ENCODE measurements at places on chromosomes 3 and 15.

DNA sequence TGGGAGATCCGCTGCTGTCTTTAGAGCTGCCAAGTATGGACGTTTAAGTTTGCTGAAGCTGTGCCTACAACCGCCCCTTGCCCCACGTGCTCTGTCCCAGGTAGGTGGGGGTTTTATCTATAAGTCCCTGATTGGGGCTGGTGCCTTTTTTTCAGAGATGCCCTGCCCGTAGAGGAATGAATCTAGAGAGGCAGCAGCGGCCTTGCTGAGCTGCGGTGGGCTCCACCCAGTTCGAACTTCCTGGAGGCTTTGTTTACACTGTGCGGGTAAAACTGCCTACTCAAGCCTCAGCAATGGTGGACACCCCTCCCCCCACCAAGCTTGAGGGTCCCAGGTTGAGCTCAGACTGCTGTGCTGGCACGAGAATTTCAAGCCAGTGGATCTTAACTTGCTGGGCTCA lies 83.4 kb upstream of the FGF7 start:
- no peak for DNase-seq

GRCh38 chr15:97401195-97401594 lies 559.3 kb upstream of the ARRDC4 start:
- no peak for DNase-seq

DNA sequence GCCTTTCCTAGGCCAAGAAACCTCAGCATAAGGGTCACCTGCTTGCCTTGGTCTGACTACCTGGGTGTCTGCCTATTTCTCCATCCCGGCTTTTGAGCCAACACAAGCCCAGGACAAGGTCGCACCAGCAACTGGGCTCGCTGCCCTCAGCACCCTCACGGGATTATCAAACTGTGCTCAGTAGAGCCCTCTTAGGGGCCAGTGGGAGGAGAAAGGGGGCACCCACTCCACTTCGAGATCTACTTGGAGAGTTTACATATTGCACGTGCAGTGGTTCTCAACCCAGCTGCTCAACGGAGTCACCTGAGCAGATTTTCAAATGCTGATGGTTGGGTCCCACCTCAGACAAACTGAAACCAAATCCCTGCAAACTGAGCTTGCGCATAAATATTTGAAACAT lies 31.1 kb downstream of the TSPAN3 start:
- no peak for DNase-seq

DNA sequence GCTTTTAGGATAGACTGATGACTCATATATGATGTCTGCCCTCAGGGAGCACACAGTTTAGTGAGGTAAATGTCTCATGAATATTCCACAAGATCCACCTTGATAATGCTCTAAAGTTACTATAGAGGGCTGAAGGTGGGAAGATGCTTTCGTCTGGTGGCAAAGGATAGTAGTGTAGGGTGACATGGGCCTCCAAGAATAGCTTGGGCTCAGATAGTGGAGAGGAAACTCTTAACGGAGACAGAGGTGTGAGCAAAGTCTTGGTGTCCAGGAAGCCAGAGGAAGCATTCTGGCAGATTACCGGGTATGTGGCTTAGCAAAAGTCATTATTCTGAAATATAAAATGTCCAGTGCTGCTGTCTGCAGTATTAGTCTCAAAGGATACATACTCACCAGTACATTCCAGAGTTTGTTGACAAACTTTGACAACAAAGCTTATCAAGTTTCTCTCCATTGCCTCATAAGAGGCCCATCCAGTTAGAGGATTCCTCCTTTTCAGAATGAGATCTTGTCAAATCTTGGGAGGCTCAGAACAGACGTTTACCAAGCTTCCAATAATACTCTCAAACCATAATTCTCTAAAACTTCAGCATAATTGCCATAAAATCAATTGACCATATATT lies 316.7 kb downstream of the LPP start:
- no peak for DNase-seq

DNA sequence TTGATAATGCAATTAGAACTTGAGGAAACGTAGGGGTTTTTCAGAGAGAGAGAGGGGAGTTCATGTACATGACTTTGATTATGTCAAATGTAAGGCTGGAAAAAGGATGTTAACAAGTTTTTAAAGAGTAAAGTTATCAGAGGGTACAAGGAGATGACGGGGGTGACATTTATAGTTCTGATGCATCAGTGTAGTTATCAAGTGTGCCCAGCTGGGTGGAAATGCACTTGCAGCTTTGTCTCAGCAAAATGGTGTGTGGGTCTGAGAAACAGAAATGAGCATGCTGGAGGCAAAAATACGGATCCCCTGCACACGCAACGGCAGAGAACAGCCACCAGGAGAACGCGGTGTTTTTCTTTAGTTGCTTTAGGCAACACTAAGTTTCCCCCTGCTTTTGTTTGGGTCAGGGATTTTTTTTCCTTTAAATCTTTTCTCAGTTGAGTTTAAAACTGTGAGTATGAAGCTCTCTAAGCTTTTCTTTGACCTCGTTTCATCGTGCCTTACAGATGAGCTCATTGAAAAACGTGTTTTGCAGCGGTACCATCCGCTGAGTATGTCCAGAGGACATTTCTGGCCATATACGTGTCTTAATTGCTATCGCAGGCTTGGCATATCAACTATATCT lies 205.4 kb downstream of the PDZRN3 start:
- DNase-seq = no peak

- DNase-seq = no peak
Measured at GRCh38 chr3:122816587-122816986, 21.7 kb downstream of the SLC49A4 start.

GRCh38 chr15:35166730-35167359 lies 81.8 kb upstream of the NANOGP8 start:
- DNase-seq = no peak

DNA sequence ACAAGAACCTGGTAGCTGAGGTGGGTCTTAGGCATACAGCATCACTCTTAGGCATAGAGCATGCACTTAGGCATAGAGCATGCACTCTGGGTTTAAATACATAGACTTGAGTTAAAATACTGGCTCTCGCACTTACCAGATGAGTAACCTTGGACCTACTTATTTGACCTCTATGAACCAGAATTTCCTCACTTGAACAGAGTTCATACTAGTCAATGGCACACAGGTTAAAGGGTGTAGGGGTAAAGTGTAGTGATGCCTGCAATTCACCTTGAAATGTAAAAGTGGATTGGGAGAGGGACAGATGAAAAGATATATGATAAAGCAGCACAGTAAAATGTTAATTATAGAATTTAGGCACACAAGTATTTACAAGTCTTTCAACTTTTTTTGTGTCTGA lies 1.6 kb downstream of the RUVBL1 start:
- DNase-seq = no peak

GRCh38 chr3:65992106-65992505 lies 46.6 kb downstream of the MAGI1 start:
- no peak for DNase-seq

GRCh38 chr15:58431221-58432149 lies at the start of gene LIPC:
TSS of gene LIPC (plus strand) at chr15:58431991. CDS start at chr15:58432033, 42 bp downstream.
- DNase-seq = no peak

GRCh38 chr3:147618691-147619090 lies 209.5 kb downstream of the ZIC1 start:
- DNase-seq = no peak

DNA sequence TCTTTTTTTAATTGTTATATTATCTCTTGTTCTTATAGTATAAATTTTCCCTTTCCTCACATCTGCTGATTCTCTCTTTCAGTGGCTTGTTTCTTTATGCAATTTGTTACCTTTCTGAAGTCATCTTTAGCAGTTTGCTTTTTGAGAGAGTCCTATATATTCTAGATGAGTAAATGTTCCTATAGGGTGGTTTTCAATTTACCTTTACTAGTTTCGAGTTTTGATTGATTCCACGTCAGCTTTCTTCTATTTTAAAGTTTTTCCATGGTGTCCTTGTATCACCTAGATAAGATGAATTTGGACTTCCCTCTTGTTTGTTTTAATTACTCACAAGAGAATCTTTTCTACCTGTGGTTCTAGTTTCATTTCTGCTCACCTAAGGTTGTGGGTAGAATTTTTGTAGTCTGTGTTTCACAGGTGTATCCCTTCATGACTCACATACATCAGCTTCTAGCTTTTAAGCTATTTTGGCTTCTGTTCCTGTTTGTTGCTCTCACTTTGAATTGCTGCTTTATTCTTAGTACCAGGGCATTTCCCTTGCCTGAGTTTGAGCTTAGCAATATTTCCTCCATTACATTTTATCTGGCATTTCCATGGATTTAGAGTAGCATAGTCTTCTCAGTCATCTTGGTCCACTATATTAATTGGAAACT lies 6.4 kb downstream of the TEX9 start:
- DNase-seq = no peak

DNA sequence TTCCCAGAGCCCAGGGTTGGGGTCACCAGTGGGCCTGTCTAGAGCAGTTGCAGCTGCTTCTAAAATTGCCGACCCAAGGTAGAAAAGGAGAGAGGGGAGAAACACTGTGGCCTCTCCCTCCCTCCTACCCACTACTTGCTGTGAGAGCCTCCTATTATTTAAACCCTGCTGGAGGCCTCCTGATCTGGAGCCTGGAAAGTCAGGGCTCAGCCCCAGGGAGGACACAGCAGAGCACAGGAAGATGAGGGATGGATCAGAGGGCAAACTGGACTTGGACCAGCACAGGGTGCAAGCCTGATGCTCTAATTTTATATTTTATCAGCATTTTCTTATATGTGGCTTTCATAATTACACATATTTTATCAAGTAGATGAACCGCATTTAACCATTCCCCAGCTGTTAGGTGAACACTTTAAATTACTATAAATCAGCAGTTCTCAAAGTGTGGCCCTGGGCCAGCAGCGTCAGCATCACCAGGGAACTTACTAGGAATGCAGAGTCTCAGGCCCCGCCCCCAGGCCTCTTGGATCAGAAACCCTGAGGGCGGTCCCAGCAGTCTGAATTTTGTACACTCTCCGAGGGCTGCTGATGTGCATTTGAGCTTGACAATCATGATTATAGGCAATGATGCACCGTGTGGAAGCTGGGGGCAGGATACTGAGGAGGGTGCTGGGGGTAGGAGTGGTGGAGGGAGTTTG lies 26.7 kb downstream of the SMAD3 start:
- DNase-seq = no peak

DNA sequence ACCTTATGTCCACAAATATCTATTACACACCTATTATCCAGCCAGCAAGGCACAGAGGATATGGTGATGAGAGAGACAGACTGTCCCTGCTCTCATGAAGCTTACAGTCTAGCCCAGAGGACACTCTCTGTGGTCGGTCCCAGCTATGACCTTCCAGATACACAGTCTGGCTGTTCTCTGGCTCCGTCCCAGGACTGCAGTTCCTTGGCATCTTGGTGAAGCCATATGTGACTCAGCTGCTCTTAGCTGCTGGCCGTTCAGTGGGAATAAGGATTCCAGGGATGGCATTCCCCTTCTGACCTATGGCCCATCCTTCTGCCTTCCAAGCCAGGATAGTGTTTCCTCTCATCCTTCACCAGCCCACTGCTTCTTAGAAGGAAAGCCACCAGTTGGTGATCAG lies 30.8 kb downstream of the MEX3B start:
- no peak for DNase-seq

DNA sequence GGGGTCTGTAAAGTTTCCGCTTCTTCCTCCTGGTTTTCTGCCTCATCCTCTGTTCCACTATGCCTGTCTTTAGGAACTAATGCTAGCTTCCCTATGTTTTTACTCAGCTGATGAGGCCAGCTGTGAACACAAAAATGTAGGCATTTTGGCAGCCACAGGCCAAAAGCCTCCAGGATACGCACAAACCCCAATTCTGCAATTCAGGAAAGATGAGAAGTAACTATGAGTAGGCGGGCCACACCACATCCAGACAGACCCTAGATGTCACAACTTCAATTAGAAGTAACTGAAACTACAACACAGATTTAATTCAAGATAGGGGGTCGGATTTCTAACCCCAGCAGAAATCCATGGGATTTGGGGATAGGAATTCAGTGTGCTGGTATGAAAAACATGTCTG lies 11.9 kb downstream of the CA12 start:
- no peak for DNase-seq

- DNase-seq = no peak
Measured at GRCh38 chr3:126955004-126955790, 27.7 kb upstream of the PLXNA1 start.

- peak; percentile 57 for DNase-seq
Measured at GRCh38 chr3:181712553-181713279, 991 bp downstream of the SOX2 start.

- DNase-seq = no peak
Measured at GRCh38 chr3:112740835-112741234, 99.9 kb upstream of the CCDC80 start.

- DNase-seq = no peak
Measured at GRCh38 chr3:146692254-146692653, 87.1 kb upstream of the PLSCR5 start.

DNA sequence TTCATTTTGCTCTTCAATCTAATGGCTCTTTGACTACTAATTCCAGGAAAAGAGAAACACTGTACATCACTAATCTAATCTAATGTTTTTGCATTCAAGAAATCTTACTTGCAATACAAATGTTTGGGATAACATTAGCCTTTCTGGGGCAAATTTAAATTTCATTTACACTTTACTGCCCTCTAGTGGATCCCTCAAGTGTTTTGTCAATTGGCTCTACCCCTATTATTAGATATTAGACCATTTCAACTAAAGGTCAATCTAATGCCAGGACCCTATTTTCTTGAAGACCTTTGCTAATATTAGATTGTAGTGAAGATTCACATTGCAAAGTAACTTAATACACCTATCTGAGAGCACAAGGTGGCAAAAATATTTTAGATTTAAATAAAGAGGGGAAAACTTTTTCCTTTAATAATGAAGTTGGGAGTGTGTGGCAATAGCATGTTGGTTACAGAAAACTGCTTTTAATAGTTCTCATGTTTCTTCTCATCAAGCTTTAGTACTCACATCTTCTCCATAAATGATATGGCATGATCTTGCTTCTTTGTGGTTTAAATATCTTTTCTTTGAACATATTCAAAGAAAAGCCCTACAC lies 5.0 kb downstream of the C2CD4A start:
- no peak for DNase-seq

GRCh38 chr3:152683521-152683999 lies 151.4 kb upstream of the P2RY1 start:
- no peak for DNase-seq

DNA sequence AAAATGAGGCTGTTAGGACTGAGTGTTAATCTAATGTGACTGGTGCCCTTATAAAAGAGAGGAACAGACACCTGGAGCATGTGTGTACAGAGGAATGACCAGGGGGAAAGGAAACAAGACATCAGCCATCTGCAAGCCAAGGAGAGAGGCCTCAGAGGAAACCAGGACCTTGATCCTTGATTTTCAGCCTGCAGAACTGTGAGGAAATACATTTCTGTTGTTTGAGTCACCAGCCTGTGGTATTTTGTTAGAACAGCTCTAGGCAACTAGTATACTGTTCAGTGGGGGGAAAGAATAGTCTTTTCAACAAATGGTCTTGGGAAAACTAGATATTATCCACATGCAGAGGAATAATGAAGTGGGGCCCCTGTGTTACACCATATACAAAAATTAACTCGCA lies 80.6 kb downstream of the CCR1 start:
- no peak for DNase-seq

- DNase-seq = no peak
Measured at GRCh38 chr3:139355891-139356290, 12.1 kb downstream of the MRPS22 start.

GRCh38 chr3:17054301-17054981 lies 169.7 kb downstream of the PLCL2 start:
- no peak for DNase-seq

- no peak for DNase-seq
Measured at GRCh38 chr3:47342151-47342550, 38.7 kb upstream of the PTPN23 start.

GRCh38 chr3:43206632-43207031 lies 79.7 kb upstream of the SNRK start:
- no peak for DNase-seq

GRCh38 chr3:3799173-3800079 lies at the start of gene LRRN1:
TSS of gene LRRN1 (plus strand) at chr3:3799431. CDS start at chr3:3844642, 45,211 bp downstream.
- DNase-seq = peak; percentile 46

GRCh38 chr3:64228110-64228509 lies 2.8 kb upstream of the PRICKLE2 start:
- DNase-seq = no peak

Measured in hypothalamus (tissue), 51 donors.